NCI-H187 treated with DMSO at 0.1 percent for 48 hours (cell line): ENCODE measurements at places on chromosomes 1 and 21.

DNA sequence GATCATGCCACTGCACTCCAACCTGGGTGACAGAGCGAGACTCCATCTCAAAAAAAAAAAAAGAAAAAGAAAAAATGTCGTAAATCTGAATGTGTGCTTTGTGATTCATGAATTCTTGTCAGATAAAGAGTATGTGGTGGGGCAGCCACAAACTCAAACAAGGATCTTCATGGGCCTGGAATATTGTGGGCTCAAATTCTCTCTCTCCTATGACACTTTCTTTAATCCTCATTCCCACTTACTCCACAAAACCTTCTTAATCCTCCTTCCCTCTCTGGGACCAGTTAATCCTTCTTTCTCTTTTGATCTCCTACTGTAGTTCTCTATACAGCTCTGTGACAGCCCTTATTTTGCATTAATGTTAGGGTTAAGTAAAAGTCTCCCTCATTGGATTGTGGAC lies 112.3 kb downstream of the AK5 start:
- no peak for DNase-seq

DNA sequence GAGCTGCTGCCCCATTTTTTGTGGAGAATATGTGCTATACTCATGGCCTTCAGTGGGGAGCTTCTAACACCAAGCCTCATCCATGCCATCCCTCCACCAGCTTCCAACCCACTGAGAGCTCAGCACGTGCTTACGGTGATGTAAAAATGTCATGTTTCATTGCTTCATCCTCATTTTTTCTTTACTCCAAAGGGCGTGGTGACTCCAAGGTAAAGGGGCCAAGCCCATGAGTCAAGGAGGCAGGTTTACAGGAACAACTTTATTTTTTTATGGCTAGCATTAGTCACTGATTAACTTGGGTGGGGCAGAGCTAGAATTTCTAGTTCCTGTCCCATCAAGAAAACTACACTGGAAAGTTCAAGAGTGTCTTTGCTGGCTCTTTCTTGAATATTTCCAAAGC lies at the start of gene C1orf226:
Gene C1orf226 (plus strand): TSS at position 346 of the 400 bp plus-strand sequence. CDS start 174 bp downstream, outside the sequence.
- DNase-seq: no peak

- no peak for DNase-seq
Measured at GRCh38 chr1:43349594-43350306, 9.0 kb upstream of the CDC20 start.

DNA sequence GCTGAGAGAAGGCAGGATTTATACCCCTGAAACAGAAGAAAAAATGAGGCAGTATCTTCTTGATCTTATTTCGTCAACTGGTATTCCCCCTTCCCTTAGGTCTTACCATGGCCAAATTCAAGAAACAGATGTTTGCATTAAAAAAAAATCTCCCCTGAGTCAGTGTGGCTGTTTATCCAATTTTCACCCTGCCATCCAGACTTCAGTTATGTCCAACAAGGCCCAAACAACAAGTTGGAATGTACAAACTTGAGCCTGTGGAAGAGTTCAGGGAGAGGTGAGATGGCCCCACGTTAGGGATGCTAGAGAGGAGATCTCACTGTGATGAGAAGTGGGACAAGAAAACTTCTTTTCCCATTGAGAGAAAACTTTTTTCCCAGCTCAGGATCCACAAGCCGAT lies 147.2 kb upstream of the PROX1 start:
- no peak for DNase-seq

DNA sequence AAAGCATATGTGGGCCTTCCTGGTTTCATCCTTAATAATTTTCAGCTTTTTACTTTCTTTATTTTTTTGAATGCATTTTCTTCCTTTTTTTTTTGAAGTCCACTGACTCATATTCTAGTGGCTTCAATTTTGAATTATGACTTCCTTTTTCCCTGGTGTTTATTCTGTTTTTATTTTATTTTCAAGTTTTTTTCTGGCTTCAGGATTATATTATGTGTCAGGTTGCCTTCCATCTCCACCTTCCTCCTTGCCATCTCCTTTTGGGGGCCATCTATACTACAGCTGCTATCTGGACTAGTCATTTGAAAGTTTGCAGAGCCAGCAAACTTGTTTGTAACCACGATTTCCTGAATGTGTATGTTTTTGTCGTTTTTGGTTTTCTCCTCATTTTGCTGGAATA lies 117.6 kb downstream of the LEPR start:
- DNase-seq: no peak

GRCh38 chr1:13992489-13993285 lies 292.7 kb downstream of the PRDM2 start:
- DNase-seq: no peak

- no peak for DNase-seq
Measured at GRCh38 chr1:218874313-218874712, 299.4 kb upstream of the LYPLAL1 start.

DNA sequence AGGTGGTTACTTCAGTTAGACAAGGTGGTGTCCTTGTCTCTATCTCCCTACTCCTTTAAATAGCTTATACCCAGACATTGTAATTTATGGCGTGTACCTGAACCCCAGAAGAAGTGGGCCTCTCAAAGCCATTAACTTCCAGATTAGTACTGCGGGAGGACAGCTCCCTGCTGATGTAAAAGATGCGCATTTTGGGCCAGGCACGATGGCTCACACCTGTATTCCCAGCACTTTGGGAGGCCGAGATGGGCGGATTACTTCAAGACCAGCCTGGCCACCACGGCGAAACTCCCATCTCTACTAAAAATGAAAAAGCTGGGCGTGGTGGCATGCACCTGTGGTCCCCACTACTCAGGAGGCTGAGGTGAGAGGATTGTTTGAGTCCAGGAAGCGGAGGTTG lies 15.0 kb upstream of the PLEKHM2 start:
- DNase-seq: no peak

GRCh38 chr1:207579436-207579799 lies 65.5 kb upstream of the CR1L start:
- DNase-seq: no peak

DNA sequence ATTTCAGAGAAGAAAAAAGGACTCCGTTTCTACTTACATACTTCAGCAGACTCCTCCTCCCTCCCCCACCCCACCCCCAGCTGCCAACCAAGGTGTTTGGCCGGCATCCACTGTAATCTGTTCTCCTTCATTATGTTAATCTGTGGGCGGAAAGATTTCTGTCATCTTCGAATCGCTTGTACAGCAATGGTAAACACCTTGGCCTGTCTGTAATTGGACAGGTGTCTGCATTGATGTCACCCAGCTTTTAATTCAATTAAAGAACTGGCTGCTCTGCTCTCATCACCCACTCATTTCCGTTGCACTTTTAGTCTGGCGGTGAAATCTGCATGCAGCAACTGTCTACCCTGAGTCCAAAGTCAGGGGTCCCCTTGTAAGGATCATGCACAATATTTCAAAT lies 368.6 kb downstream of the USH2A start:
- DNase-seq: no peak

DNA sequence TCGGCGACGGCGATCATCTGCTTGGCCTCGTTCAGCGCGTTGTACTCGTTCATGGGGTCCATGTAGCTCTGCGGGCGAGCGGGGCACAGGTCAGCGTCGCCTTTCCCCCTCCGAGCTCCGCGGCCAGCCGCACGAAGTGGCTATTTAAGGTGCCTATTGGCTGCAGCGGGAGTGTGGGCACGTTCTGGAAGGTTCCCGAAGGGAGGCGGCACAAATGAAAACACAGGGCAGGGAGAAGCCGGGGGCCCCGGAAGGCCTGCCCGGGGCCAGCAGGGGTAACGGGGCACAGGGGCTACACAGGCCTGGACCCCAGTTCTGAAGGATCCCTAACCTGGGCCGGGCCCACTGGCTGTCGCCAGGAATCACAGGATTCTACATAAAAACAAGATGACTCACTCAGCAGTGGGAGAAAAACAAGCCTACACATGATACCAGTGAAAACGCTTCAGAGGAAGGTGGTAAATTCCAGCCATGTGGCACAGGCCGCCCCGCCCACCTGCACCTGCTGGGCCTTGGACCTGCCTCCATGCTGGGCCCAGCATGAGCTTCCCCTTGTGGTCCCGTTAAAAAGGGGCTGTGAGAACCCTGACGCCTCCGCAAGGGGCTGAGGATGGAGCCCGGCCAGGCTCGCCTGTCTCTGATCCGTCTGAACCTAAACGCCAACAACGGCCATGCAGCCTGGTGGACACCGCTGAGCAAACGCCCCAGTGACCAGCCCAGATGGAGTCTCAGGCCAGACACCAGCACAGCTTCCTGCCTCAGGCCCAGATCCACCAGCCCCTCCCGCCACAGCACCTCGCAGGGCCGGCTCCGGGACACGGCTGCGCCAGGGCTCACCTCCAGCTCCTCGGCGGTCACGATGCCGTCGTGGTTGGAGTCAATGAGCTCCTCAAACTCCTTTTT lies 3.9 kb upstream of the TNFRSF4 start:
- DNase-seq: no peak

DNA sequence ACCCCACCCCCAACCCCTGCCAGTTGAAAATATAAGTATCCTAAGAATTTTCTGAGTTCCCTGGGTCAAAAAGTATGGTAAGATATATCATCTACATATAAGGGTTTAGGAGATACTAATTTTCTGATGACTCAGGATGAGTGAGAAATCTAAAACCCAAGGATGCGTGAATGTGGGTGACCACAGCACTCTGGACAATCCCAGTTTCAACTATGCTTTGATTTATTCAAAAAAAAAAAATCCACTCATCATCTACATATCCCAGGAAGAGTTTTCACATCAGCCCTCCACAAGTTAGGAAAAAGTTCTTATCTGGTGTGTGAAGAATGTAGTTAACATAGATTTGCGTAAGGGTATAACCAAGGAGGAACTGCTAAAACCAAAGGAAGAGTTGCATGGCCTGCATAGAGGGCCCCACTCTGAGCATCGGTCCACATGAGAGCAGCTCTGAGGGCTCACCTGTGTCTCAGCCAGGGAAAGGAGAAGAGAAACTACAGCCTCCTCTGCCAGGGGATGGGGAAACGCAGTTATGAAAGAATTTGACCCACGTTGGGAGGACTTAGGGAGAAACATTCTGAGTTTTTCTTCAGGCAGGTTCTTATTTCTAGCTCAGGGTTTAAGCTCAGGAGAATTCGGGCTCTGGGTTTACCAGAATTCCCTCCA lies 18.8 kb downstream of the LAMB3 start:
- DNase-seq: no peak

GRCh38 chr1:209766051-209766450 lies 10.2 kb downstream of the TRAF3IP3 start:
- DNase-seq: no peak

DNA sequence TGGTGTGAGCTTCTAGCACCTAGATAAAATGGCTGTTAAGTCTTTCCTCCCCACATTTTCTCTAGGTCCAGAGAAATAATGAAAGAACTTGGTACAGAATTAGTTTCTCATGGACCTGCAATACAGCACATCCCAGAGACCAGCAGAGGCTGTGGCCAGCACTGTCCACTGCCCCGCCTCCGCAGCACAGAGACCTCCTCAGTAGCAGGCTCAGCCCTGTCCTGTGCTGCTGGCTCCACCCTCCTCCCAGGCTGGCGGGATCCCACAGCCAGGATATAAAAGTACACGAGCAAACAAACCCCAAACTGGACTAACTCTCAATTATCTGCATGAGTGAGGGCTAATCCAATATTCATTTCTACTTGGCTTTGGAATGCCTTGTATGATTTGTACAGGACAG lies 401.5 kb downstream of the RPS6KC1 start:
- no peak for DNase-seq

GRCh38 chr1:168892931-168893330 lies 163.9 kb upstream of the DPT start:
- no peak for DNase-seq

DNA sequence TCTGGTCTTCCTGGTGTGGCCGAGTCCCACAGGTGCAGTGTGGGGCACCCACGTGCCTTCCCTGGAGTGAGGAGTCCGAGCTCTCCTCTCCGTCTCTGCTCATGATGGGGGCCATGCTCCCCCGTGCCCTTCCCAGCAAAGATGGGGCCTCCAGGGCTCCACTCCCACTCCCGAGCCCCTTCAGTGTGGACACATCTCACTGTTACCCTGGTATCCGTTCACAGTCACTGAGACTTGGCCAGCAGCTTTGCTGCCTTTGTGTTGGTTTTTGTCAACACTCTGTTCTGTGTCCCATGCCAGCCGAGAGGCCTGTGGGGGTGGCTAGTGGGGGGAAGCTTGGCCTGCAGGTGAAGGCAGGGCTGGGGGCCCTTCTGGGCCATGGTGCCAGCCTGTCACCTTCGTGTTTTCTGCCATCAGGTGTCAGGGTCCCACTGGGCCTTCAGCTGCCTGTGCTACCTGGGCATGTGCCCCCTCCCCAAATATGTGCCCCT lies 46.9 kb upstream of the POFUT2 start:
- no peak for DNase-seq

- no peak for DNase-seq
Measured at GRCh38 chr1:43465505-43466067, 11.9 kb upstream of the HYI start.

DNA sequence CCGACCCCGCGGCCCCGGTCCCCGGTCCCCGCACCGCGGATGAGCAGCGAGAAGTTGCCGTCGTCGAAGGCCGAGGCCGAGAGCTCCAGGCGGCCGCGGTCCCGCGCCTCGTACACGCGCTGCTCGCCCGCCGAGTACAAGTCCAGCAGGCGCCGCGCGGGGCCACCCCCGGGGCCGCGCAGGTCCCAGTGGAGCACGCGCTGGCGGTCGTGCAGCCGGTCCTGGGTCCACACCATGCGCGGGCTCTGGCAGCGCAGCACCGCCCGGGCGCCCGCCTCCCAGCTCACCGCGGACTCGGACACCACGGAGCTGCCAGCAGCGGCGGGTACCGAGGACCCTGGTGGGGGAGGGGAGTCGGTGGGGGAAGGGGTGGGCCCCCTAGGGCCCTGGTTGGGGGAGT lies 2.9 kb downstream of the MXRA8 start:
- DNase-seq: no peak

- DNase-seq: no peak
Measured at GRCh38 chr21:34960687-34961086, 88.4 kb downstream of the RUNX1 start.

GRCh38 chr1:20551161-20551560 lies 1.2 kb upstream of the FAM43B start:
- DNase-seq: no peak

DNA sequence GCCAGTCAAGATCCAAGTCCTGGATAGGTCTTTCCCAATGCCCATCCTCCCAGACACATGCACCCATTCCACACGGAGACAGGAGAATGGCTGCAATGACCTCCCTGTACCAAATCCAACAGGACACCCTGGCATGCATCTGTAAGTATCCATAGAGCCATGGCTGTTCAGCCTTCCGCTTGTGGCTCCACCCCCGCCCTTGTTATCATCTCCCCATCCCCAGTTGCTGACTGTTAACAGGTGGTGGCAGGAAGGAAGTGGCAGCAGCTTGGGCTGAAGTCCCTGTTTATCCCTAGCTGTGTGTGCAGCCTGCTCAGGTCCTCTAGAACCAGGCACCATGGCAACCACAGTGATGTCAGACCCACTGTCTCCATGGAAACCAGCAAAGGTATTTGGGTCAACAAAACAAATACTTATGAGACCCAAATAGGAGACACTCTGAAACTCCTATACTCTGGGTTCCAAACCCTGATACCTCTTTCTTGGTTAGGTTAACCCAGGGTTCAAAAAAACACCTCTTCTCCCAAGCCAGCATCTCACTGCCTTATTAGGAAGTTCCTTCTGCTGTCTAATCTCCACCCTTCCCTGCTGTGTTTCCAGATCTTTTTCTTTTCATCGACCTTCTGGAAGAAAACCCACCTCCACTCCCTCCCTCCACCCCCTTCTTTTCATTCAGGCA lies 721 bp downstream of the PBXIP1 start:
- DNase-seq: no peak

GRCh38 chr1:11877074-11877473 lies 18.3 kb upstream of the NPPB start:
- no peak for DNase-seq

- no peak for DNase-seq
Measured at GRCh38 chr1:170410401-170411166, 121.4 kb upstream of the GORAB start.

GRCh38 chr1:92653605-92654381 lies 131.1 kb downstream of the EVI5 start:
- no peak for DNase-seq

- no peak for DNase-seq
Measured at GRCh38 chr1:212237651-212238050, 47.6 kb upstream of the PPP2R5A start.
